Mesenchymal stem cell (in vitro differentiated cells and primary cell): ENCODE measurements at places on chromosomes 3 and 15.

DNA sequence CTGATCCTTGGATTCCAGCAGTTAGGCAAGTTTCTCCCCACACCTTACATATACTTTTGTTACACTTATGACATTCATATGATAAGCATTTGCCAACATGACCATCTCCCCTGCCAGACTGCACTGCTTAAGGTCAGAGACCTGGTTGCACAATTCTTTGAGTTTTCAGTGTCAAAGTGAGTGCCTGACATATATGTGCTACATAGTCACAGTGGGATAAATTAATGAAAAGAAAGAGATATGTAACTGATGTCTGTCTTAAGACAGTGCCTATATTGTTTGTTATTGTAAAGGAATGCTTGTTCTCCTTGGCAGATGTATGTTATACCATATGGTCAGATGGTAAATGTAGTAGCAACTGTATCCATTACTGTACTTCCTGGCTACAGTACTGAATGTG, 3.5 kb upstream of the DCUN1D1 start:
- DNase-seq: no peak

DNA sequence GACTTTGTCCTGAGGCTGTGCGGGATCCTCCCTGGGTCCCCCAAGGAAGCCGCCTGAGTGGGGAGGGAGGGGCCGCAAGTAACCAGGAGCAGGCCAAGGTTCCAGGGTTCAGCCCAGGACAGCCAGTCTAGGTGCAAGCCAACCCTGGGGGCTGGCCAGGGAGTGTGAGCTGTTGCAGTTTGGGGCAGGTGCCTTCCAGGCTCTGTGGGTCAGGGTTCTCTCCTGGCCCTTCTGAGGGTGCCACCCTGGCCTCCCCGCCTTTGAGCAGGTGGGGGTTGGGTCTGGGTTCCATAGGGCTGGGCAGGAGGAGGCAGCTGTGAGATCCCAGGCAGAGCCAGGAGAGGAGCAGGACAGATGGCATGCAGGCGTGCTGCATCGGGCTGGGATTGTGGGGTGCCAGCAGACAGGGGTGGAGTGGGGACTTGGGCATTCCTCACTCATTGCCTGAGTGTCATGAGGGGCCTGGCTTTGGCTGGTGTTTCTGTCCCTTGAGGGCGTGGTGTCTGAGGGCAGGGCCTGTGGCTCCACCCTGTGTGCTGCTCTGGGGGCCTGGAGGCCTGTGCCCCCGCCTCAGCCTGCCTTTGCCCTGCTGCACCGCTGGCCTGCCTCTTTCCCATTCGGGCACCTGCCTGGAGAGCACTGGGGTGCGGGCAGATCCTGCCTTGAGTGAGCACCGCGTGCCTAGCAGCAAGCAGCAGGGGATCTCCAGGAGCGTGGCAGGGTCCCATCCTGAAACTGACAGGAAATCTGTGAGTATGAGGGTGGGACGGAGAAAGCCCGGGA, 18.4 kb downstream of the KLF13 start:
- no peak for DNase-seq

GRCh38 chr3:52401021-52401420, 43.9 kb downstream of the SEMA3G start:
- no peak for DNase-seq

DNA sequence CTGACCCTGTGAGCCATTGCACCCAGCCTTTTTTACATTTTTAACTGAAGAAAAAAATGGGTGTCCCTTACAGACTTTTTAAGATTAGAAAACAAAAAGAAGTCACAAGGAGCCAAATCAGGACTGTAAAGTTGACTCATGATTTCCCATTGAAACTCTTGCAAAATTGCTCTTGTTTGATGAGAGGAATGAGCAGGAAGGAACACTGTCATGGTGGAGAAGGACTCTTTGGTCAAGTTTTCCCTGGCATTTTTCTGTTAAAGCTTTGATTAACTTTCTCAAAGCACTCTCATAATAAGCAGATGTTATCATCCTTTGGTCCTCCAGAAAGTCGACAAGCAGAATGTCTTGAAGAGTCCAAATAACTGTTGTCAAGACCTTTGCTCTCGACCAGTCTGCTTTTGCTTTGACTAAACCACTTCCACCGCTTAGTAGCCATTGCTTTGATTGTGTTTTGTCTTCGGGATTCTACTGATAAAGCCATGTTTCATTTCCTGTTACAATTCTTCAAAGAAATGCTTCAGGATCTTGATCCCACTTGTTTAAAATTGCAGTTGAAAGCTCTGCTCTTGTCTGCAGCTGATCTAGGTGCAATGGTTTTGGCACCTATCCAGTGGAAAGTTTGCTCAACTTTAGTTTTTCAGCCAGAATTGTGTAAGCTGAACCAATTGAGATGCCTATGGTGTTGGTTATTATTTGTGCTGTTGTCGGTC, 369.4 kb downstream of the MAGI1 start:
- DNase-seq: peak; percentile 69

DNA sequence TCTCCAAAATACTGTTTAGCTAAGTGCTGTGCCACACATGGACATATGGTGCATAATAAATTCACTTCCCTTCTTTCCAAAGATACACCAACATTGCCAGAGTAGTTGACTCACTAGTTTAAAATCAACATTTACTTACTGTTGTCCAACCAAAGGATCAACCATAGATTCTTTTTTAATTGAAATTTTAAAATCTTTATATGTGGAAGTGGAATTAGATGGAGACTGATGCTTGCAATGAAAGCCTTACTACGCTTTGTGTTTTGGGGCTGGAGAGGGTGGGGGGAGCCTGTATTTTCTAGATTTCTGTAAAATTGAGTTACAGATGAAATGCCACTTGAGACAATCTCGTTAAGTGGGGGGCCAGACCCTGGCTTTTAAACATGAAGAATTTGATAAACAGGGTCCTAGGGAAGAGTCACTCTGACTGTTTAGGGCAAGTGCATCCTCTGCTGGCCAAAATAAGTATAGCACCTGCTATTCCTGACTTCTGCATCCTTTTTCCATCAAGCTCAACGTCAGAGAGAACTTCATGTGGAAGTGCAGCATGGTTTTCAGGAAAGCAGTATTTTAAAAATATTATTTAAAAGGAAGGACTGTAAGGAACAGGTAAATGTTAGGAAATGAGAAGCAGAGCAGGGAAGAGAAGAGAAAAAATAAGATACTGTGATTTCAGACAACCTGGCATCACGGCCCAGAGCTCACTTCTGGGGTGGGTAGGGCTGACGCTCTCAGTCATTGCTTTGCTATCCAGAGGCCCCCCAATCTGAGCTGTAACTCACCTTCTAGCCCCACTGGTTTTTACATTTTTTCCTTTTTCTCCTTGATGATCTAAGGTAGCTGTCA, 76.7 kb downstream of the BOC start:
- peak; percentile 77 for DNase-seq

DNA sequence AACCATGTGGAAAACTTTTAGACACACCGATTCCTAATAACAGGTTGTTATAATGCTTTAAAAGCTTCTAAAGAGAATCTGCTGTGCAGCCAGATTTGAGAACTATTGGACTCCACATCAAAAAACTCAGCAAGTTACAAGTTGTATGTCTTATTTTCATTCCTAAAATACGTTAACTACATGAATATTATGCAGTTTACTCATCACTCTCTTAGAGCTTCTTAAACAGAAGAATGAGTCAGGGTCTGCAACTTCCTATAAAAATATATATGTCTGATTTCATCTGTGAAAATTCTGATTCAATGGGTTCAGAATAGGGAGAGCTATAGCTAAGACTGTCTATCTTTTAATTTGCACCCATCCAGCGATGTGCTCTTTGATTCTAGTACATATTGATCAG, 244.2 kb upstream of the EPHA3 start:
- no peak for DNase-seq

DNA sequence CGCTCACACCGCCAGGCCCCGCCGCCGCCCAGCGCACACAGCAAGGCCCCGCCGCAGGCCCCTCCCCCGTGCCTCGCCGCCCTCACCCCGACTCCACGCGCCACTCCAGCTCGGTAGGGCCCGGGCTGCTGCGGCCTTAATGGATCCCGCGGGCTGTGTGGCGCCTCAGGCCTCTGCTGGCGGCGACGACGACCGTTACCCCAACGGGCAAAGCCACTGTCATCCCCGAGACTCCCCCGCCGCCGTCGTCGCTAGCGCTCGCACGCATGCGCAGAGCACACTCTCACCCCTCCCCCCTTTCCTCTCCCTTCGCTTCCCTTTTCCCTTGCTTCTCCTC, at the start of gene MSL2:
Gene MSL2 (minus strand): TSS at position 272 of the 337 bp plus-strand sequence. CDS start 1,222 bp downstream, outside the sequence.
- no peak for DNase-seq

- no peak for DNase-seq
Measured at GRCh38 chr3:62368705-62369475, 4.5 kb downstream of the FEZF2 start.
